A549 (cell line): ENCODE measurements at places on chromosomes 1 and 21.

DNA sequence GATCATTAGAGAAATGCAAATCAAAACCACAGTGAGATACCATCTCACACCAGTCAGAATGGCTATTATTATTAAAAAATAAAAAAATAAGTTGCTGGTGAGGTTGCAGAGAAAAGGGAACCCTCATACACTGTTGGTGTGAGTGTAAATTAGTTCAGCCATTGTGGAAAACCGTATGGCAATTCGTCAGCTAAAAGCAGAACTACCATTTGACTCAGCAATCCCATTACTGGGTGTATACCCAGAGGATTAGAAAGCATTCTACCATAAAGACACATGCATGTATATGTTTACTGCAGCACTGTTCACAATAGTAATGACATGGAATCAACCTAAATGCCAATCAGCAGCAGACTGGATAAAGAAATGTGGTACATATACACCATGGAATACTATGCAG is 42.2 kb downstream of the GIPC2 start:
- DNase-seq, result no peak

- DNase-seq, result no peak
Measured at GRCh38 chr1:145926686-145927062, 610 bp downstream of the RBM8A start.

GRCh38 chr1:231104917-231105316 is 56.9 kb upstream of the TRIM67 start:
- no peak for DNase-seq

GRCh38 chr1:24749252-24749651 is 4.0 kb downstream of the CLIC4 start:
- DNase-seq, result no peak

- no peak for DNase-seq
Measured at GRCh38 chr21:32088471-32088870, 190.4 kb downstream of the MIS18A start.
